Spleen (tissue), 13 donors: ENCODE measurements at places on chromosomes 5 and 9. TPM values are rescaled to one million over a fixed set of nuclear protein-coding genes. Genes with fewer than 3 reads are reported as not detected.

The WWC1 gene
- 1.5 TPM for polyA plus RNA-seq

The SH2D3C gene
- 34.3 TPM for polyA plus RNA-seq

DNA sequence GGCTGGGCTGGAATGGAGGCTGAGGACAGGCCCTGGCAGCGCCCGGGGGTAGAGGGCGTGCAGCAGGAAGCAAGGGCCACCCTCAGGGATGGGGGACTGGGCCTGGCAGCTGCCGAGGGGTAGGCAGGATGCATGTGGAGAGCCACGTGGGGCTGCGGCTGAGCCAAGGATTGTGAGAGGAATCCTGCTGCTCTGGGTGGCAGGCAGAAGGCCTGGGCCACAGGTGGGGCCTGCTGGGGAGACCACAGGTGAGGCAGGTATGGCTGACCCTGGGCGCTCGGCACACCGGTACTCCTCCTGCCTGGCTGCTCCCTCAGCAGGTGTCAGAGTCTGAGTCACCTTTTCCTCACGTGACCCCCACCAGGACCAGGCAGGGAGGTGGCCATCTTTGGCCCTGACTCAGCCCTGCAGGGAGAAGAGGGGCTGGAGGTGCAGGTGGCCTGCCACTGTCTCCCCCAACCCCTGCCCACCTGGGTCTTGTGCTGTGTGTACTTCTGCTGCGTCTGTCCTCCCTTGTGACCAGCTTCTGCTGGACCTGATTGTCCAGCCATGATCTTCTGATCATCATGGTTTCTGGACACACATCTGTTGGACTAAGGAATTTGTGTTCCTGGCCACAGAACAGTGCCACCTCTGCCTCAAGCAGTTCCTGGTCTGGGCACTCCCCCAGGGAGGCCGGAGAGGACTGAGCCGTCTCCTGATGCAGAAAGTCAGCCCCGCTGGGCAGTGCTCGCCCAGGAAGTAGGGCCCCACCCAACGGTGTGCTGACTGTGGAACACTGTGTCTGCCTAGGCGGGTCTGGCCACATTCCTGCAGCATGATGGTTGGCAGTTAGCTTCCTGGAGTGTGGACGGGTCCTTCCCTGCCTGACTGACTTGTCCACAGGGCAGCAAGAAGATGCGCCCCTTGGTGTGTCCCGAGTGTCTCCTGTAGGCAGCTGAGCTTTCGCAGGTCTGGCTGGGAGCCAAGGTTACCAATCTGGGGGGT is 6.4 kb downstream of the ARRDC1 start:
- DNase-seq, result no peak

DNA sequence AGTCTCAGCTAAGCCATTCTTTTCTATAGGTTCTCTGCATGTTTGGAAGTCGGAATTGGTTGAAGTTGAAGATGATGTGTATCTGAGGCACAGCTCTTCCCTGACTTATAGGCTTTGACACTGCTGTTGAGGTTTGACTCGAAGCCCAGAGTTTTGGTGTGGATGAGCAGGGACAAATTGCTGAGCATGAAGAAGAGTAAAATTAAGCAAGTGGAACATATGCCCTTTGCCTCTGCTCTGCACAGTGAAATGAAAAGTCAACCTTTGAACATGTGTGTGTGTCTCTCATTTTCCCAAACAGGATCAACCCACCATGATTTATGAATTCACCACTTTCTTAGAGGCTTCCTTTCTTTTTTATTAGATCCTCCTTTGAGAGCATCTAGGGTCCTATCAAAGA is 8.5 kb downstream of the HMHB1 start:
- no peak for DNase-seq

GRCh38 chr5:136023958-136024541 is 4.7 kb upstream of the TGFBI start:
- no peak for DNase-seq

- DNase-seq, result peak; percentile 43
Measured at GRCh38 chr9:130870491-130871381, 25.9 kb downstream of the QRFP start.

GRCh38 chr5:84255315-84255714 is 129.4 kb downstream of the EDIL3 start:
- no peak for DNase-seq

DNA sequence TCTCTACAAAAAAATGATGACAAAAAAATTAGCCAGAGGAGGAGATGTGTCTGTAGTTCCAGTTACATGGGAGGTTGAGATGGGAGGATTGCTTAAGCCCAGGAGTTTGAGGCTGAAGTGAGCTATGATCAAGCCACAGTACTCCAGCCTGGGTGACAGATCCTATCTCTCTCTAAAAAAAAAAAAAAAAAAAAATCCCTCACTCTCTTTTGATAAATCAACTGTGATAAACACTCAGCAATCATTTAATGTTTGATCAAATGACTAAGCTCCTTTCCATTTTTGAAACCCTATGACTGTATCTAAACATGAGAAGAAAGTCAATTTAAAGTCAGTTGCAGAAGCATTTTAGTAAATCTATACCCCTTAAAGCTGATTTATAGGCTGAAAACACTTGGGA is 112.1 kb upstream of the IL6ST start:
- DNase-seq, result no peak

DNA sequence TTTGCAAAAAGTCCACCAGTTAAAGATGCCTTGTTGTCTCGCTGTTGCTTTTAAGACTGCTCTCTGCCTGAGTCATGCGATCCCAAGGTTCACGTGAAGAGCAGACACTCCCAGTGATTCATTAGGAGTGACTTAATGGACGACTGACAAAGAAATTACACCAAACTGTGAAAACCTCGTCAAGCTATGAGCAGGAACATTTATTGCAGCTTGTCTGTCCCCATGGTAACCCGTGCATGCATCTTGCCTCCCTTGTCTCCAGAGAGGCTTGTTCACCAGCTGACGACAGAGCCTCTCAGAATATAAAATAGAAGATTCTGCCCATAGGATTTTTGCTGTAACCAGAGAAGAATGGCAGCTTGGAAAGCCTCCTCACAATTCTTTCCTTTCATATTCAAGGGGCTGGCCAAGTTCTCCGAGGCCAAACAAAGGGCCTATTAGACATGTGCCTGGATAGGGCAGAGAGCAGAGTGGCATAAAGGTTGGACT is 352.7 kb downstream of the SPOCK1 start:
- no peak for DNase-seq
